ENCODE measurements at places on chromosomes 4 and X. TPM values are rescaled to one million over a fixed set of nuclear protein-coding genes. Genes with fewer than 3 reads are reported as not detected.

The ANXA10 gene
- total RNA-seq, result not detected

The GABRG1 gene
- total RNA-seq, result not detected

The TMPRSS11A gene
- total RNA-seq, result not detected

The DNAAF6 gene
- not detected for total RNA-seq

DNA sequence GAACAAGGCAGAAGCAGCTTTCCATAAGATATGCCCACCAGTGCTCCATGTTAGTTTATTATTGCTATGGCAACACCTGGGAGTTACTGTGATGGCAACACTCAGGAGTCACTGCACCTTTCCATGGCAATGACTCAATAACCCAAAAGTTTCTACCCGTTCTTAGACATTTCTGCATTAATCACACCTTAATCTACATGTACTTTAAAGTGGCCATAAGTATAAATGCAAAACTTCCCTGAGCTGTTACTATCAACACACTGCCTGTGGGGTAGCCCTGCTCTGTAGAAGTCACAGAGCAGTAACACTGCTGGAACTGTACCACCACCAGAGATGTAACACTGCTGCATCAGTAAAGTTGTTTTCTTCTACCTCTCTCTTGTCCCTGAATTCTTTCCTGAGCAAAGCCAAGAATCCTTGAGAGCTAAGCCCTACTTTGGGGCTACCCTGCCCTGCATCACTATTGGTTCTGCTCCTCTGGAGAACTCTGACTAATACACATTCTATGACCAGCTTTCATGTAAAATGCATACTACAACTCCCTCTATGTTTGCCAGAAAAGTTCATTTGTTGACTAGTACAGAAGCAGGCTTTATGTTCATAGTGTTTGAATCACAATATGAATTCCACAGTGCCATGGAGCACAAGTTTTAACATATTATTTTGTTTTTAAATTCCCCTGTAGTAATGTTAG is 43.5 kb upstream of the GPR174 start:
- no peak overlapping the region for H3K27ac ChIP-seq
- no peaks in the 10 kb centered on the region for H3K27me3 ChIP-seq
- H3K4me3 ChIP-seq, result no peak overlapping the region
- H3K36me3 ChIP-seq, result no peaks in the 10 kb centered on the region
- no peaks in the 10 kb centered on the region for H3K4me1 ChIP-seq
- DNase-seq, result no peak

DNA sequence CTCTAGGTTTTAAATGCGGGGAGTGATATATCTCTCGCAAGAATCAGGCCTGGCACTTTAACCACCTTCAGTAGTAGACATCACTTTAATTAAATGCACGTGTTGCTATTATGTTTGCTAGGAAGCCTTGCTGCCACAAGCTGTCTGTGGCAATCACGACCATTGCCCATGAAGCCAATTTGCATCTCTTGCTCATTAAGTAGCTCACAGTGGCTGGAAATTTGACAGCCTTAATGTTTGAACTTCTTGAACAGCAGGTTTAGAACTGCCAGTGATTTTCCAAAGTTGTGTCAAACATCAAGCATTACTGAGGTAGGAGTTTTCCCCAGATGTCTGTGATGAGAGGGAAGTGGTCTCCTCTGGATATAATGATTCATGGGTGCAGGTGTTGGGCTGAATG is 642.3 kb upstream of the CPEB2 start:
- no peak overlapping the region for H3K4me3 ChIP-seq
- H3K27ac ChIP-seq, result no peak overlapping the region
- H3K4me1 ChIP-seq, result no peaks in the 10 kb centered on the region
- H3K36me3 ChIP-seq, result no peaks in the 10 kb centered on the region

DNA sequence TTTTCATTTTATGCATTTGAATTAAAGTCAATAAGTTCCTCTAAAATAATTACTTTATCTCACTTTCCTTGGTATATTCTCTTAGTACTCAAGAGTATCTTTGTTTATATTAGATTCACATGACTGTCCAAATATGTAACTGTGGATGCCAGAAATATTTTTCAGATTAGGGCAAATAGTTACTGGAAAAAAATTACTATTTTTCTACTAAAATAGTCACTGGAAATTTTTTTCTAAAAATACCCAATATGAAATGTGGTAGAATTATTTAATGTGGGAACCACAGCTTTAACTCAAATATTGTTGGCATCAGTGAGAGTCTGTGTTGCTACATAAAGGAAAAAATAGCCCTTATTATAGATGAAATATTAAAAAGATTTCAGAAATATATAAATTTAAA is 70.4 kb upstream of the NMU start:
- H3K36me3 ChIP-seq, result no peaks in the 10 kb centered on the region
- no peak overlapping the region for H3K4me3 ChIP-seq
- H3K27me3 ChIP-seq, result no peaks in the 10 kb centered on the region
- no peaks in the 10 kb centered on the region for H3K4me1 ChIP-seq
- DNase-seq, result no peak

Data from GM12878 (cell line).